Motor neuron (in vitro differentiated cells): ENCODE measurements at places on chromosomes 1 and 21.

DNA sequence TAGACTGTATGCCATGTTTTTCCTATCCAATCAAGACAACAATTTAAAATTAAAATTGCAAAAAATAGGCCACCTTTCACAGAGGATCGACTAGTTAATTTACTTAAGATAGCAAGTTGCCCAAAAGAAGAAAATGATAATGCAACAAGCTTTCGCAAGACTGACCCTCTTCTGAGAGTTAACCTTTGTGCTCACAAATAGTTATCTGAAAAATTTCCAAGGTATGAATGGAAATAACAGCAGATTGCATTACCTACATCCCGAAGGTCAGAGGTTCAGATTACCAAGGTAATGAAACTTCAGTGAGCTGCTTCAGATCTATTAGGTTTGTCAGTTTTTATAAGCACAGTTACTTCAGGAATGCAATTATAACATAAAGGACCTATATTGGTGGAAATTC lies 298.0 kb downstream of the KCTD3 start:
- no peak for ATAC-seq

GRCh38 chr1:35448344-35448801 lies 108.8 kb downstream of the KIAA0319L start:
- ATAC-seq: peak; percentile 71

DNA sequence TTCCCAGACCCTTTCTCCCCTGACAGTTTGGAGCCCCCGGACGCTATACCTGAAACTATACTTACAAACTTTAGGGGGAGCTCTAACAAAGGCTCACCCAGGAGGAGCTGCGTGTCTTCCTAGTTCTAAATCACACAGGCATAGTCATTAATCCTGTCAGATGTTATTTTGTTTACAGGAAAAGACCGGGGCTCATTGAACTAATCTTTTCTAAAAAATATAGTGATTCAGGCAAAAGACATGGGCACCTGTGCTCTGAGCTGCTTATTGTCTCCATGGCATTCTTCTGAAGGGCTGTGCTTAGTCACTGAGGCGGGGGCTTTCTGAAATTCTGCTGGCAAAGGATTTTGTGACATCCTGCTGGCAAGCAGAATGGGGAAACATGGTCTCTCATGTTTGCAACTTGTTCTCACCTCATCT lies 1577.0 kb downstream of the NCAM2 start:
- ATAC-seq: peak; percentile 44

- no peak for ATAC-seq
Observed at GRCh38 chr21:15839026-15839425, 109.2 kb downstream of the USP25 start.

- no peak for ATAC-seq
Observed at GRCh38 chr1:156414461-156415064, 45.6 kb downstream of the RHBG start.

- peak; percentile 29 for ATAC-seq
Observed at GRCh38 chr21:40830836-40831235, 16.1 kb downstream of the DSCAM start.

DNA sequence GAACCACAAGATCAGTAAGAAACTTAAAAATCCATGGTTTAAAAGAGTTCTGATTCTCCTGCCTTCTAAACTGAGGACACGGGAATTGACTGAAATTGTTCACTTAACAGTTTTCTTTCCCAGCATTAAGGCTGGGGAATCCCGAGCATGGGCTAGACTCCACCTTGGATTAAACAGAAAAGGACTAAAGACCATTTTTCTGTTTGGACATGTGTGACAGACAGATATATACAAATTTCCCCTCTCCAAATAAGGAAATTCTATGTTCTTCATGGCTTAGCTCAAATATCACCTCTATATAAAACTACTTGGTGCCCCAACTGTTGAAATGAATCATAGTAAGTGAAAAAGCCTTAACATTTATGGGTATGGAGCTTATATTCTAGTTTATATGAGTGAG lies 85.0 kb downstream of the UROD start:
- no peak for ATAC-seq

GRCh38 chr1:11730429-11730891 lies 5.5 kb upstream of the AGTRAP start:
- ATAC-seq: no peak

DNA sequence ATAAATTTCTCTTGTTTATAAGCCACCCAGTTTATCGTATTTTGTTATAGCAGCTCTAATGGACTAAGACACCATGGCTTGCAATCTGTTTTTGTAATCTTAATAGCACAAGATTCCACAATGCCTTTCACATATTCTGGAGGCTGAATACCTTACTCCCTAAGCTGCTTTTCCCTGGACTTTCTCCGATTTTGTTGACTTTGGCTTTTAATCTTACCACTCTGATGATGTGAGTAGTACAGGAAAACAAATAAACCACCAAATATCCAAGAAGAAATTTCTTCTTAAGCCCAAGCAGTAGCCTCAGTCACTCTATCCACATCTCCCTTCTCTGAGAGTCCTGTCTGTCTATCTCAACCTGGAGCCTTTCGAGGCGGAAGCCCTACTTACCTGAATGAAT lies 838.6 kb downstream of the LTN1 start:
- ATAC-seq: no peak

DNA sequence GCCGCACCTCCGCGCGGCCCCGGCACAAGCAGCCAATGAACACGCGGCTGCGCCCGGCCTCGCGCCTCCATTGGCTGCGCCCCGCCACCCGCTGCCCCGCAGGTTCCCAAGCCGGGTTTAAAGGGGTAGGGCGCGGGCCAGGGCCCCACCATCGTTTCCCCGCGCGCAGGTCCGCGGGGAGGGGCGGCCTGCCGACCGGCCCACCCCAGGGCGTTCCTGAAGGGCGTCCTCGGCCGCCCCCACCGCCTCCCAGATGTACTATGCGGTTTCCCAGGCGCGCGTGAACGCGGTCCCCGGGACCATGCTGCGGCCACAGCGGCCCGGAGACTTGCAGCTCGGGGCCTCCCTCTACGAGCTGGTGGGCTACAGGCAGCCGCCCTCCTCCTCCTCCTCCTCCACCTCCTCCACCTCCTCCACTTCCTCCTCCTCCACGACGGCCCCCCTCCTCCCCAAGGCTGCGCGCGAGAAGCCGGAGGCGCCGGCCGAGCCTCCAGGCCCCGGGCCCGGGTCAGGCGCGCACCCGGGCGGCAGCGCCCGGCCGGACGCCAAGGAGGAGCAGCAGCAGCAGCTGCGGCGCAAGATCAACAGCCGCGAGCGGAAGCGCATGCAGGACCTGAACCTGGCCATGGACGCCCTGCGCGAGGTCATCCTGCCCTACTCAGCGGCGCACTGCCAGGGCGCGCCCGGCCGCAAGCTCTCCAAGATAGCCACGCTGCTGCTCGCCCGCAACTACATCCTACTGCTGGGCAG lies at the start of gene OLIG1:
OLIG1 (plus strand) TSS at position 148 of the 750 bp plus-strand sequence; CDS start at position 254, 106 bp downstream.
- peak; percentile 77 for ATAC-seq

- ATAC-seq: no peak
Observed at GRCh38 chr21:35852820-35853219, 207.5 kb downstream of the SETD4 start.

GRCh38 chr1:84923317-84923716 lies 30.3 kb upstream of the LPAR3 start:
- no peak for ATAC-seq

- no peak for ATAC-seq
Observed at GRCh38 chr1:119635811-119636390, 12.2 kb downstream of the ZNF697 start.

GRCh38 chr1:228415221-228415620 lies 1.4 kb downstream of the TRIM17 start:
- no peak for ATAC-seq

- no peak for ATAC-seq
Observed at GRCh38 chr21:34881839-34882371, 167.2 kb downstream of the RUNX1 start.

DNA sequence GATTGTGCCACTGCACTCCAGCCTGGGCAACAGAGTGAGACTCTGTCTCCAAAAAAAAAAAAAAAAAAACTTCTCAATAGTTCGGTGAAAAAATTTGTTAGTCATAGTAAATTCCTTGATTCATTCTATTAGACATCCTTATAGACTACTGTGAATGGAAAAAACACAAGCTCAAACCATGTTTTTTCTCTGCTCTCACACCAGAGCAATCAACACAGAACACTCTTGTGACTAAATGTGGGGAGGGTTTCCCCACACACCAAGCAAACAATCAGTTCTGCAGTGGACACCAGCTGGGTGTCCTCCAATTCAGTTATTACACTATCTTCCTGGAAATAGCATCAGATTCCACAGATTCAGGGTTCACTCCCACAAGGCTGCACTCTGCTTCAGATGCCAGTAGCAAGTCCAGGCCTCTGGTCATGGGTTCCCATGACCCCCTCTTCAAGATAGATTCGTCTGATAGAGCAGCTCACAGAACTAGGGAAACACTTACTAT lies 69.1 kb upstream of the TEKT2 start:
- no peak for ATAC-seq

DNA sequence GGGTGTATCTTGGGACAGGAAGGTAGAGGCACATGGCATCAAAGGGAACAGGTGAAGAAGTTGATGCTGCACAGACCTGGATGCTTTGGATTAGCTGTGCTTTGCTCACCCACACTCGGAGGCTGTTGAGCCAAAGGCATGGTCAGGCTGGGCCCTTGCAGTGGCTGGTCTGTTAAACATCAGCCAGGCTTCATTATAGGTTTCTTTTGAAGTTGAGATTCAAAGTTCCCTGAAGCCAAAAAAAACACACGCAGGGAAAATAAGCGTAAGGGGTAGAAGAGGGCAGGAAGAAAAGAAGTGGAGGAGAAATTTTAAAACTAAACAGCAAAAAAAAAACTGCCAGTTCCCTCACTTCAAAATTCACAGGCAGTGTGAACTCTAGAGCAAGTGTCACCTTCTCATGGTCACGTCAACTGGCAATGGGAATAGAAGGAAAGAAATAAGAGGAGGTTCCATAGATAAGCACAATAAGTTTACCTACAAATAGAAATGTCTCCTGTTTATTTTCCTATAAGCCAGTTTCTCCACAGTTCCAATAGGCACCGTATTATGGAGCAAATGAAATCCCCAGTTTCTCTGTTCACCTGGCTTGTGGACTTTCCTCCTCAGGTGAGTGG lies 139.5 kb downstream of the PAPPA2 start:
- no peak for ATAC-seq

- ATAC-seq: no peak
Observed at GRCh38 chr21:45108808-45109781, 34.7 kb downstream of the ADARB1 start.

DNA sequence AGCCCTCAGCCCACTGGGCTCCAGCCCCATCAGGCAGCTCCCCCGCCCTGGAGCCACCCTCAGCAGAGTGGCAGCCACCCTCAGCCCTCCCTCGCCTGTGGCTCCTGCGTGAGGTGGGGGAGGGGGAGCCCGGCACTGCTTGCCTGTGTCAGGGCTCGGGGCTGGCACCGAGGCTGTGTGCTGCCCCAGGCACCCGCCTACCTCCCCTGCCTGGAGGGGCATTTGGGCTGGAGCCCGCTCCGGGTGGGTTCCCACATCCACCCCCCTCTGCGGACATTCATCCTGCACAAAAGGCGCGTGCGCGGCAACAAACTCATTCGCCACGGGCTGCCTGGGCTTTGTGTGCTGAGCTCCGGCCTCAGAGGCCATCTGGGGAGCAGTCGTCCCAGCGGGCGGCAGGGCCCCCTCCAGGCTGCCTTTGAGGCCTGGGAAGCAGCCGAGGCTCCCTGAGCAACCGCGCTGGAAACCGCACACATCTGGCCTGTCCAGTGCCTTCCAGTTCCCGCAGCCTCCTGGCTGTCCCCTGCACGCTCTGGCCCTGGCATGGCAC lies 12.6 kb upstream of the TNFRSF14 start:
- peak; percentile 53 for ATAC-seq

GRCh38 chr1:64337926-64338325 lies 132.0 kb upstream of the CACHD1 start:
- ATAC-seq: no peak

DNA sequence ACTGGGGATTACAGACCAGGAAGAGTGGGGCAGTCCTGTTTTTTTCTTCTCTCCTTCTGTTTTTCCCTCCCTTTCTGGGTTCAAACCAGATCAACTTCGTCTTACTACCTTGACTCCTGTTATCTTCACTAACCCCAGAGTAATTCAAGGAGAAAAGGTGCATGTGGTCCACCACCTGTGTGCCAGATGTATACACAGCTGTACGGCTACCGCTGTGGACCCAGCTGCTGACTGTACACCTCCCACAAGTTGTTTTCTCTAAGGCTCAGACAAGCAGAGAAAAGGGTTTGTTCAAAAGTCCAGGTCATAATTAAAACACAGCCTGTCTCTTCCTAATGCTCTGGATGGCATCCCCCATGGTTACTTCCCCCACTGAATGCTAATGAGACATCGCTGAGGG lies 102.1 kb downstream of the LMX1A start:
- no peak for ATAC-seq

DNA sequence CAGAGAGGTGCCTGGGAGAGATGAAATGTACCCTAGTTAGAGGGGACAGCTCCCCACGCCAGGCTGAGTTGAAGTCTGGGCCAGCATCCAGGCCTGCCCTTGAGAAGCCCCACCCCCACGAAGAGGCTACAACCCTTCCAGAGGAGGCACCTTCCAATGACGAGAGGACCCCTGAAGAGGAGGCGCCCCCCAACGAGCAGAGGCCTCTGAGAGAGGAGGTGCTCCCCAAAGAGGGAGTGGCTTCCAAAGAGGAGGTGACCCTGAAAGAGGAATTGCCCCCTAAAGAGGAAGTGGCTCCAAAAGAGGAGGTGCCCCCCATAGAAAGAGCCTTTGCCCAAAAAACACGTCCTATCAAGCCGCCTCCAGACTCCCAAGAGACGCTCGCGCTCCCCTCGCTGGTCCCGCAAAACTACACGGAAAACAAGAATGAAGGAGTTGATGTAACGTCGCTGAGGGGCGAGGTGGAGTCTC lies 3.1 kb downstream of the EVA1B start:
- no peak for ATAC-seq

DNA sequence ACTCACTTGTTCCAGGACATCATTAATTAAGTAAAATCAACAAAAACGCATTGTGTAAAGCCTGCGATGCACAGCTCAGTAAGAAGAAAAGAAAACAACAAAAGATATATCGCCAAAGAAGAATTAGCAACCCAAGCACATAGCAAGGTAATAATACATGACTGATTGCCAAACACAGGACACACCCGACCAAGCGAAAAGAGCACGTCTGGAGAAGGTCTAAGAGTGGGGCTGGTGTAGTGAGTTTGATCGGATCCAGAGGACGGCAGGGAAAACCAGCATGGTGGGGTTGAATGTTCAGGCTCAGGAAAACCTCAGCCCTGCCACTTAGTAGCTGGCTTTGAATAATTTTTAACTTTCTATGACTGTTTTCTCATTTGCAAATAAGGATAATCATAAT lies 69.8 kb downstream of the JAK1 start:
- ATAC-seq: no peak

DNA sequence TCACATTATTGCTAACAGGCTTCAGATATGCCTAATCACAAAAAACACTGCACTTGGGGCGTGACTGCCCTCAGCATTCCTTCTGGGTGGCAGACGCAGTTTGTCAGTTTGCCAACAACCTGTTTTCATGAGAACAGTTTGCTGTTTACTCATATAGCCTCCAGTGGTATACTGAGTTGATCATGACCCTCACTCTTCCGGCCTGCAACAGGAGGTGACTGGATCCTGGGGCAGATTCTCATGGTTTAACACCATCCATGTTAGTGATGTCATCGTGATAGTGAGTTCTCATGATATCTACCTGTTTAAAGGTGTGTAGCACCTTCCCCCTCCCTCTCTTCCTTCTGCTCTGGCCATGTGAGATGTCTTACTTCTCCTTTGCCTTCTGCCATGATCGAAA lies 555.2 kb downstream of the PLPP3 start:
- ATAC-seq: no peak

- no peak for ATAC-seq
Observed at GRCh38 chr21:41373253-41373652, 11.4 kb downstream of the MX2 start.

- no peak for ATAC-seq
Observed at GRCh38 chr21:31644643-31645042, 14.8 kb upstream of the SOD1 start.
